ENCODE measurements at places on chromosomes 12 and 14.

DNA sequence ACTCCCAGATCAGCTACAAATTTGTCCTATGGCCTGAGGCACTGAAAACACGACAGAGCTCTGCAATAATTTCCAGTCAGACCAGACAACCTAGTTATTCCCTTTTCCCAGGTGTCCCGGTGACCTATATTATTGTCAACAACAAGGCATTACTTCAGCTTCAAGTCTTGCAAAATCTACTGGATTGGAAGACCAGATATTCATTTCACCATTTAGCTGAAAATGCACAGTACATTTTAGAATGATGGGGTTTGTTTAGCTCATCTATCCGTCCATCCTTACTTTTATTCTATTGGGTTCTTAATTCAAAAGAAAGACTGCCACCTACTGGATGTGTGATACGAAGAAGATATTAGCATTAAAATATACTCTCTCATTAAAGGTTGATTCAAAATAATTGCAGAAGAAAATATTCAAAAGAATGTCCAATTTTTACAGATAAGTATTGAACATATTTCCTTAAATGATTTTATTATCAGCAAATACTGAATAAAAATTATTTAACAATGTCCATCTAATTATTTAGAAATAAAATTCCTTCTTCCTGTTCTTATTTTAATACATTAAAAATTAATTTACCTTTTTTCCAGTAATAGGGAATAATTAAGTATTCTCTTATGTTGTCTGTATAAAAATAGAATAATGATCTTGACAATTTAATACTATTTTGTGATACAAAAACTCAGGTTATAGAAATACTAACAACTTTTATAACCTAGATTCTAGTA, 244.9 kb upstream of the LRIG3 start:
- no peak for DNase-seq

GRCh38 chr12:125971981-125972380, 906.7 kb downstream of the AACS start:
- no peak for DNase-seq

DNA sequence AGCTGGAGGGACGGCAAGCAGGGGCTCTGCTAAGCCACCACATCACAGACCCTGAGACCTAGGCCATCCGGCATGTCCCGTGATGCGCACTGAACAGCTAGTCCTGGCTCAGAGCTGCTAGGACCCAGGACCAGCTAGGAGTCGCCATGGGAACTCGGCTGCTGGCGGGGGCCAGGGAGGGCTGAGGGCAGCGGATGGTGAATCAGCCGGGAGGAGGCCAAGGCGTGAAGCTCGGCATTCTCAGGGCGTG, 5.1 kb downstream of the AHNAK2 start:
- no peak for DNase-seq

DNA sequence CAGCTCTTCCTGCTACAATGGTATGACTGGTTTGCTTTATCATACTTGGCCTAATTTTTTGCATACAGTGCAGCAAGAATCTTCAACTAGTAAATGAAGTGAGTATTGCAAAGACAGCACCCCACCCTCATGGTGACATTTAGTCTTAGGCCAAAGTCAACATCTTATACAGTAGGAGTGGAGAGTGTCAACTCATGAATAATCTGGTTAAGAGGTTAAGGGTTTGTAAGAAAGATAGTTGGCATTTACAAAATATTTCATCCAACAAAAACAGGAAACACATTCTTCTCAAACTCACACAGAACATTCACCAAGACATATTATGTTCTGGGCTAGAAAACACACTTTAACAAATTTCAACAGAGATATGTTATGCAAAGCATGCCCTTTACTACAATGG, 2.2 kb upstream of the OAS1 start:
- no peak for DNase-seq

GRCh38 chr12:20366776-20367409, 1.4 kb upstream of the PDE3A start:
- DNase-seq = no peak
